Stimulated activated CD4-positive, alpha-beta T cell treated with anti-CD3 and anti-CD28 coated beads, Interleukin-4, amount 100 ng/mL, for 4 hours (primary cell): ENCODE measurements at places on chromosomes 1 and 21.

- no peak for DNase-seq
Observed at GRCh38 chr1:31689854-31690253, 14.0 kb downstream of the COL16A1 start.

DNA sequence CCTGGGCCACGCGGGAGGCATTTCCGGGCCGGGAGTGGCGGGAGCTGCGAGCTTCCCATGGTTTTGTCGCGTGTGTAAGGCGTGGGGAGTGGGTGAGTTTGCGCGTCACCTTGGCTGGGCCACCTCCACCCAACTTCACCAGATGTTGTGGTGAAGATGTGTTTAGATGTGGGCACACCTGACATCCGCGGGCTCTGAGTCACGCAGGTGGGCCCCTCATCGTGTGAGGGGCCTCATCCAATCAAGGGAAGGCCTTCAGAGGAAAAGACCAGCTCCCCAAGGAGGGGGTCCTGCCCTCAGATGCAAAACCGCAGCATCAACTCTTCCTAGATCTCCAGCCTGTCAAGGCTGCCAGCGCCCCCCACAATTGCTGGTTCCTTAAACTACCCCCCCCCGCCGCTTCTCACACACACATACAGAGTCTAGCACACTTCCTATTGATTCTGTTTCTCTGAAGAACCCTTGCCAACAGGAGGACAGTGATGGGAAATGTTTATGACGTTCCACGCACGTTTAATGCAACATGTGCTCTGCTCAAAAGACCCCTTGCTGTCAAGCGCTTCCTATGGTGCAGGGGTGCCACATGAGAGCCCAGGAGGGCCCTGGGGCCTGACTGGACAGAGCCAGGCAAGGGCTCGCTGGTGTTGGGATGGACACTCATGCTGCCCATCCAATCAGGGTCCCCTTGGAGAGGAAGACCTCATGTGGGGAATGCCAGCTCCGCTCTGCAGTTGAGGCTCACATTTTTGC is 11.9 kb downstream of the ACTRT2 start:
- DNase-seq, result peak; percentile 18

DNA sequence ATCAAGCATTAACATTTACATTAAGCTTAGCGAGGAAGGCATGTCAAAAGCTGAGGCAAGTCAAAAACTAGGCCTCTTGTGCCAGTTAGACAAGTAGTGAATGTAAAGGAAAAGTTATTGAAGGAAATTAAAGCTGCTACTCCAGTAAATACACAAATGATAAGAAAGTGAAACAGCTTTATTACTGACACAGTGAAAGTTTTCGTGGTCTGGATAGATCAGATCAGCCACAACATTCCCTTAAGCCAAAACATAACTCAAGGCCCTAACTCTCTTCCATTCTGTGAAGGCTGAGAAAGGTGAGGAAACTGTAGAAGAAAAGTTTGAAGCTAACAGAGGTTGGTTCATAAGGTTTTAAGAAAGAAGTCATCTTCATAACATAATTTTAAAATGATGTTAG is 131.9 kb downstream of the VAV3 start:
- no peak for DNase-seq

GRCh38 chr1:243288062-243288461 is 32.2 kb downstream of the SDCCAG8 start:
- no peak for DNase-seq

- DNase-seq, result no peak
Observed at GRCh38 chr1:224082146-224082545, 31.8 kb upstream of the FBXO28 start.

- DNase-seq, result no peak
Observed at GRCh38 chr1:22846458-22846857, 126.2 kb downstream of the LACTBL1 start.

DNA sequence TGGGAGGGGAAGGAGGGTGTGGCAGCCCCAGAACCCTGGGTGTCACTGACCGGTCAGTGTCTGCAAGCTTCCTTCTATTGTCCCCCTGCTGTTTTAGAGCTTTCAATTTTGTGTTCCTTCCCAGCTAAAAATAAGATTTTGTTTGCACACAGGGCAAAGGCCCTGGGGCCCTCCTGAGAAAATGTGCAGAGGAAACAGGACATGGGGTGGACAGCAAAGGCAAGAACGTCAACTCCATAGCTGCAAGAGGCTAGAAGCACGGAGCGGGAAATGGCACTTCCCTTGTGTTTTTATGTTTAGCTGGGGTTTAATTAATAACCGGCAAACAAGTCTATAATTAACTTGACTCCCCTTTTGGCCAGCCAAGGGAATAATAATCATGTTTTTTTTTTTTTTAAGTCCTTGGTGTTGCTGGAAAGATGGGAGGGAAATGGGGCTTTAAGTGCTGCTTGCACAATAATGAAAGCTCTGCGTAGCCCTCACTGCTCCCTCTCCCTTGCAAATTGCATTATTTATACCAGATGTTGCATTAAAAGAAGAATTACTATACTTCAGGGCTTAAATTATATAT is 261.4 kb upstream of the USP24 start:
- no peak for DNase-seq

- no peak for DNase-seq
Observed at GRCh38 chr1:36172983-36173382, 17.0 kb downstream of the MAP7D1 start.

DNA sequence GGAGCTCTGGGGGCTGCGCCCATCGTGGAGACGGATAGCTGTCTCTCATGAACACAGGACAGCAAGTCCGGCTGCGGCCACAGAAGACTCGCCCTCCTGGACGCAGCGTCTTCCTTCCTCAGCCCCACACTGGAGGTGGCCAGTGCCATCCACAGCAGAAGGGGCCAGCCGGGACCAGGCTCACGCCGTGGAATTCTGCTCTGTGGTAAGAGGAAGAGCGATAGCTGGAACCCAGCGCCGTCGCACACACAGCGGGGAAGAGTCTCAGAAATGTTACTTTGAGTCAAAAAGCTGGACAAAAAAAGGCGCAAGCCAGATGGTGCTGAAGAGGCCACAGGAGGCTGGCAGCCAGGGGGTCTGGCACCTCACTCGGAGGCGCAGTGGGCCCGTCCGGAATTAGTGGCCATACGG is 113.9 kb upstream of the COL6A1 start:
- no peak for DNase-seq

DNA sequence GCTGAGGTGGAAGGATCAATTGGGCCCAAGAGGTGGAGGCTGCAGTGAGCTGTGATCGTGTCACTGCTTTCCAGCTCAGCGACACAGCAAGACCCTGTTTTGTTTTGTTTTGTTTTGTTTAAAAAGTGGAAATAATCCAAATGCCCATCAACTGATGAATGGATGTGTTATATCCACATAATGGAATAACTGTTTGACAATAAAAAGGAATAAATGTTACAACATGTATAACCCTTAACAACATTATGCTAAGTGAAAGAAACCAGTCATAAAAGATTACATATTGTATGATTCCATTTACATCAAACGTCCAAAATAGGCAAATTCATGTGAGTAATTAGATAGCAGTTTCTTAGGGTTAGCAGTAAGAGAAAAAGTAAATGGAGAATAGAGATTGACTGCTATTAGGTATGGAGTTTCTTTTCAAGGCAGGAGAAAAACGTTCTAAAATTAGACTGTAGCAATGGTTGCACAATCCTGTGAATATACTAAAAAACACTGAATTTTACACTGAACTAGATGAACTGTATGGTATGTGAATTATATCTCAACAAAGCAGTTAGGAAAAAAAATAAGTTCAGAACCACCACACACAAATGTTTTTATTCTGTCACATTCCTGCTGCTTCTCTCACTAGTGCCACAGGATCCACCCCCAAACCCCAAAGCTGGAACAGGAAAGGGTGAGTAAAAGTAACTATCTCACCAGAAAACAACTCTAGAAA is 15.7 kb downstream of the FOXJ3 start:
- no peak for DNase-seq

- no peak for DNase-seq
Observed at GRCh38 chr1:147748676-147749350, 11.6 kb downstream of the GJA5 start.

- no peak for DNase-seq
Observed at GRCh38 chr1:179589509-179589908, 2.1 kb upstream of the TDRD5 start.

DNA sequence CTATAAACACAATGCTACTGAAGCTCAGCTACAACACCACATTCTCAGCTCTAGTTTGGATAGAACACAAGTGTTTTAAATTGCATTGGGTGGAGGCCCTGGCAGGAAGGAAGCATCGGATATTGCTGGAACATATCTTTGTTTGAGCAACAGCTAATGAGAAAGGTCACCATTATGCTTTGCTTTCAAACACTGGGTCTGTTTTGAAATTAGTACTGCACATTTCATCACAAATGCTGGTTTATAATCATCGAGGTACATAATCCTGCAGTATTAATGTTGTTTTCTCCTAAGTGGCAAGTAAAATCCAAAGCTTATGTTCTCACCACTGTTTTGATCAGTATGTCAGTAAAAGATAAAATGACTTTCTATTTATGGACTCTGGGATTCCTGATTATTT is 61.5 kb upstream of the ARHGAP29 start:
- DNase-seq, result no peak

DNA sequence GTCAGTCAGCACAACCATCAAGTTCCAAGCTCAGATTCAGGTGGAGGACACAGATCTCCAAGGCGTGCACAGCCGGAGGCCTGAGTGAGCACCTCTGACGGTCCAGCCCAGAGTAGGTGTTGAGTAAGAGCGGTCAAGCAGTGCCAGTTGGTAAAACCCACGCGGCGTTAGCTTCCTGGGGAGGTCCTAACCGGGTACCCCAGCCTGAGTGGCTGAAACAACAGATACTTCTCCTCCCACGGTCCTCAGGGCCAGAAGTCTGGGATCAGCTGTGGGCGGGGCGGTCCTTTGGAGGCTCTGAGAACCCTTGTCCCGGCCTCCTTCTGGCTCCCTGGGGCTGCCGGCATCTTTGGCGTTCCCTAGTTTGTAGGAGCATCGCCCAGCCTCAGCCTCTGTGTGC is 94.4 kb downstream of the PRDM16 start:
- no peak for DNase-seq

- DNase-seq, result no peak
Observed at GRCh38 chr1:68814067-68814466, 317.2 kb upstream of the DEPDC1 start.

DNA sequence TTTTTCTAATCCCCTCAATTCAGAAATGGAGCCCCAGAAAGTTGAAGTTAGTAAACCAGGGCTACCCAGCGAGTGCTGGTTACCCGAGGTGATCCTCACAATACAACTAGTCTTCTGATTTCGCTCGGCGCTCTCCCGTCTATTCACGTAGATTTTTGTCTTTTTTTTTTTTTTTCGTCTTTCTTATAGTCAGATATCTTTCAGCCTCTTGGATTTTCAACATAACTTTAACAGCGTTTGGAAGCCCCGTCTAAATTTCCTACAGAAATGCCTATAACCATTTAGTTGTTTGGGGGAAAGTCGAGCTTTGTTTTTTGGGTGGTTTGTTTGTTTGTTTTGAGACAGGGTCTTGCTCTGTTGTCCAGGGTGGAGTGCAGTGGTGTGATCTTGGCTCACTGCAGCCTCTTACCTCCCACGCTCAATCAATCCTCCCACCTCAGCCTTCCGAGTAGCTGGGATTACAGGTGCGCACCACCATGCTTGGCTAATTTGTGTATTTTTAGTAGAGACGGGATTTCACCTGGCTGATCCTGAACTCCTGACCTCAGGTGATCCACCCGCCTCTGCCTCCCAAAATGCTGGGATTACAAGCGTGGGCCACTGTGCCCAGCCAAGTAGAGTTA is 818 bp upstream of the TMEM50B start:
- DNase-seq, result no peak

GRCh38 chr1:178594133-178594532 is 81.2 kb downstream of the TEX35 start:
- DNase-seq, result no peak
